ENCODE measurements at places on chromosomes 6 and 20.

DNA sequence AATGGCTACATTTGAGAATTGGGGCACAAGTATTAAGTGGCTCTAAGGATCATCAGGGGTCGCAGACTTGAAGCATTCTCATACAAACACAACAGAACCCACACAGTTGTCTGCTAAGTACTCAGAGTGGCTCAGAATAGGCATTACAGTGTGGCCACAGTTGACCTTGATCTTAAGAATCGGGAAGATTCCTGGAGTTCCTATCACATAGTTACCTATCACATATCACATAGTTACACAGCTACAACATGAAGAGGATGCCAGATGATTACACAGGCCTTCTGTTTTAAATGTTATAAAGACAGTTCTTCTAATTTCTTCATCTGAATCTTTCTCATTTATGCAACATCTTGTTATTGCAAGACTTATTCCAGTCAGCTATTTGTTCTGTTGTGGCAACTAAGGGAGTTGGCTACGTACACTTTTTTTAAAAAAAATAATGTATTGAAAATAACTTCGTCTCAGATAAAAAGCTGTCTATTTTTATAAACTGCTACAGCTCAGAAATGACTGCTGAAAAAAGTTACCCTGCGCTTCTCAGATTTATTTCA lies 129.0 kb downstream of the REV3L start:
- no peak for DNase-seq

GRCh38 chr6:23091795-23092194 lies 522.4 kb downstream of the HDGFL1 start:
- no peak for DNase-seq

GRCh38 chr6:151445482-151445881 lies 6.4 kb downstream of the RMND1 start:
- no peak for DNase-seq

DNA sequence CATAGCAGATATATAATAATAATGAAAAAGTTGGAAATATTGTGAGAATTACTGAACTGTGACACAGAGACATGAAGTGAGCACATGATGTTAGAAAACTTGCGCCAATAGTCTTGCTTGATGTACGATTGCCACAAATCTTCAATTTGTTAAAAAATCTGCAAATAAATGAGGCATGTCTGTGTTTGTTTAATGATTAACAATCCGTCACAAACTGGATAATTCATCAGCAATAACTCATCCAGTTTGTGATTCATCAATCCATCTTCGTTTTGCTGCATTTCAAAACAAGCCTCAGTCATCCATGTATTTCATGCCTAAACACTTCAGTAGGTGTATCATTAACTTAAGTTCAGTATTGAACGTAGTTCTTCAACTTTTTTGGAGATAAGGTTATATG lies 25.5 kb upstream of the SMIM26 start:
- DNase-seq, result no peak

DNA sequence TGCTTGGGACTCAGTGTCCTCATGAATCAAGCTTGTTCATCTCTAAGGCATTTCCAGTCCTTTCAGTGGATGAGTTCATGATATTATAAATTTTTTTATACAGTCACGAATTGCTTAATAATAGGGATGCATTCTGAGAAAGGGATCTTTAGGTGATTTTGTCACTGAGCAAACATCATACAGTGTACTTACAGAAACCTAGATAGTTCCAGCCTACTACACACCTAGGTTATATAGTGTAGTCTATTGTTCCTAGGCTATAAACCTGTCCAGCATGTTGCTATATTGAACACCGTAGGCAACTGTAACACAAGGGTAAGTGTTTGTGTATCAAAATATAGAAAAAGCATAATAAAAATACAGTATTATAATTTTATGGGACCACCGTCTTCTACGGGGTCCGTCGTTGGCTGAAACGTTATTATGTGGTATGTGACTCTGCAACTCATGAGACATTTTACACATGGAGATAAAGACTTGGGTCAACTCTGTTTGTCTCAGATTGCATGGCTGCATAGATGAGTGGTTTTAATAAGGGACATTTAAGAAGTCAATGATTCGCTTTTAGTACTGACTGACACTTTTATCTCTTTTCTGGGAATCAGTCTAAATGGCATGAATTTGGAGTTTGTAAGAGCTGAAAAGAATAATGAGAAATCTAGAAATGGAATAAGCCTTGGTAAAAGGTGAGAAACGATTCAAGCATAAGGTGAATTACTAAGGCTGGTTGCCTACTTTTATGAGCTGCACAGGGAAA lies 33.2 kb downstream of the CLIC5 start:
- no peak for DNase-seq

GRCh38 chr6:117290173-117290846 lies 25.0 kb downstream of the VGLL2 start:
- DNase-seq, result no peak

DNA sequence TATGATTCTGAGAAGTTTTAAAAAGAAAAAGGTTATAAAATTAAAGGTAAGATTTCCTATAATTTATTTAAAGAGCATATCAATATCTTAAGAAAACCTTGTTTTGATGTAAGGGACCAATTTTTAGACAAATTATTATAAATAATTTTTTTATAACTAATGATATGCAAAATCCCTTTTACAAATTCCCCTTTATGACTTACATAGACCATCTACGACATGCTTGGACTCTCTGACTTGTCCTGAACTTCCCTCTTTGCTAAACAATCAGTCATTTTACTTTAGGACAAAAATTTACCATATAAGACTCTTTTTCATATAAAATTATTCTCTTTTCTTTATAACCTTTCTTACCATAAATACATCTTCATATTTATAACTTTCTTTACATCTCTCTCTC lies 15.3 kb upstream of the ANGPT4 start:
- DNase-seq, result no peak

DNA sequence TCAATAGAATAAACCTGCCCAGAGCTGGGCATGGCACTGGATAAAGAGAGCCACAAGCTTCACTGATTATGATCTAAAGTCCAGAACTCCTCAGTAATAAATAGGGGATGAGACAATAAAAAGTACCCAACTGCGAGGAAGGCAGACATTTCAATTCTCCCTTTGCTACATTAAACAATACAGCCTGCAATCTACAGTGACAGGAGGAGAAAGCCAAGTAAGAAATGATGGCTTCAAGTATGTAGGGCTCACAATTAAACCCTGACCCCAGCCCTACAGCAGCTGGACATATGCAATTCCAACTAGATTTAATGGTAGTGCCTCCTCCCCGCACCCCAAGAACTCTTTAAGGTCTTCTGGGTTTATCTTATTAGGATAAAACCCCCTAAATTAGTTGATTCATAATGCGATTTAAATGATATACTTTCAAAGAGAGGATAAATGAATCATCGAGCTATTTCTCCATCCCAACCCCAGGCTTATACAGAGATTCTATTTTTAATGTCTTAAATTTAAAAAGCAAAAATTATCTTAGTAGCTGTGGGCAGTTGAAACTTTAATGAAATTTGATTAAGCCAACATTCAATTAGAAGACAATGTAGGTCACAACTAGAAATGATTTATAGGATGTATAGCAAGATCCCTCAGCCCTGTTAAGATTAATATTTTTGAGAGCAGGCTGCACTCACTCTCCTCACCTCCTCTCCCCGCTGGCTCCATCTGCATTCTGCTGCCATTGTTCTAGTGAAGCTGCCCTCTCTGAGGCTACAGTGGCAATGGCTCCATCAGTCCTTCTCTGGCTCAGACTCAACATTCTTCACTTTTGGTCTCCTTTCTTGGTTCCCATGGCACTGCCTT lies 57.1 kb downstream of the OGFRL1 start:
- DNase-seq, result no peak

DNA sequence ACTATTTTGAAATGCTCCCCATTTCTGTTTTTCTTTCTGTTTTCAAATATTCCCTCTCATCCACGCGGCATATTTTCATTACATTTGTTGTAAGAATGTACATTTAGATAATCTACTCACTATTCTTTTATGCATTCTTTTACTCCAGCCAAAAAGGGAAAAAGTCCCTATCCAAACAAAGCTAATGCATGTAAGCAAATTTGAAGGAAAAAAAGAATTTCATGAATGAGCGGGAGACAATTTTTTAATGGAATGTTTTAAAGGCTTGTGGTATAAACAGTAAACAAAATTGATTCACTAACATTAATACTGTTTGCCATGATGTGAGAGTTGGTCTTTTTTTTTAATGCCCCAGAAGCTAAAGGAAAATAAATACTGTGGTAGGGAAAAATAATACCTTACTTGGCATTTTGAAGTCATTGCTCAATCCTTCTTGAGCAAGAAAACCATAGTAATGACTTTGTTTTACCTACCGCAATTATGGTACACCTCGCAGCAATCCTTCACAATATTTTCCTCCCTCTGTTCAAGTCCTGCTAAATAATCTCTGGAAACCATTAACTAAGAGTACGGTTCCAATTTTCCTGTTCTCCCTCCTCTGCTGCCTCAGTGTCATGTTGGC lies 79.0 kb downstream of the BACH2 start:
- DNase-seq, result no peak

GRCh38 chr20:2236256-2236655 lies 59.5 kb upstream of the TGM3 start:
- DNase-seq, result no peak

- DNase-seq, result no peak
Observed at GRCh38 chr20:2416541-2417212, 36.0 kb downstream of the TGM6 start.

DNA sequence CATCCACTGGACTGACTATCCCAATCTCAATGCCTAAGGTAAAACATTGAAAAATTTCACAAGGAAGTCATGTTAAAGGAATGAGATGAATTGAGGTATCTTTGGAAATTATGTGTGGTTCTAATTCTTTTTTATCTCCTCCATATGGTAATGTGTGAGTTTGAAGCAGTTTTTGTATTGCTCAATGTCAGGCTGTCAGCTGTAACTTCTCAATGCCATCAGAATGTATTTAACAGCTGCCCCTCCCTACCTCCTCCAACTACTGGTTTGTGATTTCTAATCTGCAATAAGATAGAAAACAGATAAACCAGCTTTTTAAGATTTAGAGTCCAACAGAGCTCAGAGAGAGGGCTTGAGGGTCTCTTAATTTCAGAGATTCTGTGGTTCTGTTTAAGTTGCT lies 1005.8 kb upstream of the ADGRB3 start:
- DNase-seq, result no peak

GRCh38 chr6:124190256-124190655 lies 386.6 kb downstream of the NKAIN2 start:
- no peak for DNase-seq

DNA sequence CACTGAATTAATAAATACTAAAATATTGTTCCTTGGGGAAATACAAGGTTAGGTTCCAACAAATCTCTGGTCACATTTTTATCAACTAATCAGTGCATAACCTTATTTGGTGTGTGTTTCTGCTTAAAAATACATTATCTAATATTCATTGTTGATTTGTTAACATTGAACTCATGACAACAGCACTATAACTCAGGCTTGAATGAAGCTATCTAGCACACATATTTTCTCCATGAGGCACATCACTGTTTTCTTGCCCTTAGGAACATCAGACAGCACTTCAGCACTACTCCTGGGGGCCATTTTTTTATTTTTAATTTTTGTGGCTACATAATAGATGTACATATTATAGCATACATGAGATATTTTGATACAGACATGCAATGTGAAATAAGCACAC lies 277.2 kb upstream of the NT5E start:
- DNase-seq, result no peak

DNA sequence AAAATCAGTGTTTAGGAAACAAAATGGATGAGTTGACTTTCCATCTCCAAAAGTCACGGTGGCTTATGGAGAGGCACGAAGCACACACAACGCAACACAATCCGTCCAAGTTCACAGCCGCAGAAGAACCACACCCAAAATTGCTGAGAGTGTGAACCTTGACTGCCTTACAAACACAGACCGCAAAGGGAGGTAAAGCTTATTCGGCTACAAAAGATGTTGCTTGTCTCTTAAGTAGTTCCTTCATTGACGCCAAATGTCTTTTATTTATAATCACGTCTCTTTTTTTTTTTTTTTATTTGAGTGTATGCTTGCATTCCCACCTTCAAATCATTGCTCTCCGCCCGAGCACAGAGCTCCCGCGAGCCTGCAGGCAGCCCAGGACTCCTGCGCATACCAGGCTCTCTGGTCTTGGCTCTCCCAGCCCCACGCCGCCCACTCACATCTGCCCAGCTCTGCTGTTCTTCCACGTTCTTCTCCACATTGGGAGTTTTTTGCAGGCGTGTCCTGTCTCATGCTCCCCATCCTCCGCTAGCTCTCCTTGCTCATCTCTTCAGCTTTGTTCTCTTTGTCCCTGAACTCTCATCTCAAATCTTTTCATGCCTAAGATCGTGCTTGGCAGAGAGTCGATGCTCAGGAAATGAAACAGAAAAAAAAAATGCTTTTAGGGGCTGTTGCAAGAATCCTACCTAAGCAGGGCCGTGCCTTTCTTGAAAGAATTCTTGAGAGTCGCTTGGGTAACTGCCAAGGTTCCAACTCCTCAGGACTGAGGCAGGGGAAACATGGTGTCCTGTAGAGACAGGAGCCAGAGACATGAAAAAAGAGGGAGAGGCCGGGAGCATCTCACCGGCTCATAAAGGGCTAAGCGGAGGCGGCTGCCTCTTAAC lies 25.8 kb downstream of the LY86 start:
- no peak for DNase-seq

DNA sequence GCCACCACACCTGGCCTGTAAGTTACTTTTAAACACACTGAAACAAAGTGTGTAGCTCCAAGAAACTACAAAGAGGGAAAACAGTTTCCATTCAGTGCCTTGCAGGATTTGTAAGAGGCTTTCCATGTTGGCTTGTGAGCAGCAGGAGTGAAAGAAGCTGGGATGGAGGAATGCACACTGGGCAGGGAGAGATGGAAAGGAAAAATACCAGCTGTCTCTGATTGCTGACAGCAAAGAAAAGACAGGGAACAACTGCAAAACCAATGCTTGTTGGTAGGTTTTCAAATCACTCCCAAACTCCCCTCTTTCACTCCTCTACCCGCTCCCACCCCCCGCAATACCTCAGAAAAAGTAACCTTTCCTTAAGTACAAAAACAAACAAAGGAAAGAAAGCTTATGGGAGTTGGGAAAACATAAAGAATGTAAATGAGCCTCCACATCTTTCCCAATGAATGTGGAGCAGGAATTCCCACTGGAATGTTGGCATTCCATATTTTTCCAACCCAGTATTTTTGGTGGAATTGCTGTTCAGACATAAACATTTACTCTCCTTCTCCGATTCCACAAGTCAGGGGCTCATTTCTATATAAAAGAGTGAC lies 166.1 kb downstream of the THBS2 start:
- no peak for DNase-seq

DNA sequence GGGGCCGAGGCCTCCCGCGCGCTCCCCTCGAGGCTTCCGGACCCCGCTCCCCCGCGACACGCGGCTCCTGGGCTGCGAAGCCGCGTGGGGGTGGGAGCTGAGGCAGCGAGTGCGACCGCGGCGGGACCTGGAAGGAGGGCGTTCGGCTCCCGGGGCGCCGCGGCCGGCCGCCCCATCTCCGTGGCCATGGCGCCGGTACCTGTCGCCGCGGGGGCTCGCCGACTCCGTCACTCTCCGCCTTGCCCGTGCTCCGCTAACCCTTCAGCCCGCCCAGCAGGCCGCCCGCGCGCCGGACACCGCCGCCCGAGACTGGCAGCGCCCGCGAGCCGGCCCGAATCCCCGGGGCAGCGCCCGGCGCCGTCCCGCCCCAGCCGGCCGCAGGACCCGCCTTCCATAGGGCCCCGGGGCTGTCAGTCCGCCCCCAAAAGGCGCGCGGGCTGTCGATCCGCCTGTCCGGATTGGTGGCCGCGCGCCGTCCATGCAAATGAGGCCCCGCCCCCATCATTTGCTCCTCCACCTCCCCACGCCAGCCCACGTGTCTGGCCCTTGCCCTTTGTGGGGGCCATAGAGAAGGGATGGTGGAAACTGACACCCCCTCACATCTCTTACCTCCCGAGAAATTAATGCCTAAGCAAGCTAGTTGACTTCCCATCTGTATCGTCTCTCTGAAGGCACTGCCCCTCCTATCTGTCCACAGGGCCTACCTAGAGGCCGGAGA lies at the start of gene FKBP5:
FKBP5 (minus strand) TSS at position 311 of the 718 bp plus-strand sequence. CDS start 46,091 bp downstream, outside the sequence.
- DNase-seq, result peak; percentile 93

All from GM12892 (cell line).